ENCODE measurements at places on chromosomes 3 and 15.

DNA sequence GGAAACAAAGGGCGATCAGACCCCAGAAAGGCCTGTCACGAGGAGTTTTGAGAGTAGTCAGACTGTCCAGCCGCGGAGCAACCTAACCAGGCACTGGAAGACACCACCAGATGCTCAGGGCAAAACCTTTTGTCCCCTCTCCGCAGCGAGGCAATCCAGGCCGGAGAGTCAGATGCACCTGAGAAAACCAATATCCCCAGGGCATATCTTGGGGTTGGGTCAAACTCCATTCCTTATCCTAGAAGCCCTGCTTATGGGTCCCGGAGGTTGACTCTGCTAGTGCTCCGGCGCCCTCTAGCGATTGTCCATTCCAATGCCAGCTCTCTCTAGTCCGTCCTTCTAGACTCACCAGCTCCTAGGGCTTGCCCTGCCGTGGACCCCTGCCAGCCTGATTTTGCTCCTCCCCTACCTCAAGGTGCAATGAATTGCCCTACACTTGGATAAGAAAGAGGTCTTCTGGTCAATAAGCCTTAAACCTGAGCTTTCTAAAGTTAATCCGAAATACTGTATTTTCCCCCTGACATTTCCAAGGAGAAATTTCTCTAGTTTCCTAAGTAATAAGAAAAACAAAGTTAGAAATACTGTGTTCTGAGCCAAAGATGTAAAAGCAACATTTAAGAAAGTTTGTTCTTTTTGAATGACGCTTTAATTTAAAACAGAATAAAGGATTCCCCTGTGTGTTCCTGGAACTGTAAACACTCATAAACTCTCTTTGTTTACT, 5.5 kb downstream of the CPNE4 start:
- DNase-seq, result no peak

- DNase-seq, result no peak
Observed at GRCh38 chr3:189848395-189849040, 217.3 kb downstream of the TP63 start.

DNA sequence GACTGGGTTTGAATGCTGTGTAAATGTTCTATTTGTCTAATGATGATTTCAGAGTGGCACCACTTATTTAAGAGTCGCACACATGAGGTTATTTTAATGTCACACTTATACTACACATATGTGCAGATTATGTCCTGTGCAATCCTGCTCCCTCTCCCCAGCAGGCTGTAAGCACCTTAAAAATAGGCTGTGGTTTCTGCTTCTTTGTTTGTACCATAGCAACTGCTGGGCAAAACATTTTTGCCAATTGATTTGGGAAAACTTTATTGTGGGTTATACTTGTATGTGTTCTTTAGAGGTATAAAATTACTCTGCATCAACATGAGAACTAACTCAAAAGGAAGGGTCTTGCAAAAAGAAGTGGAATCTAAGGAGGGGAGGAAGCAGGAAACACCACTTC, 318.5 kb downstream of the NTRK3 start:
- no peak for DNase-seq

GRCh38 chr3:10308678-10309077, 12.2 kb downstream of the SEC13 start:
- DNase-seq, result no peak

GRCh38 chr3:52982839-52983238, 63.0 kb downstream of the SFMBT1 start:
- DNase-seq, result no peak

DNA sequence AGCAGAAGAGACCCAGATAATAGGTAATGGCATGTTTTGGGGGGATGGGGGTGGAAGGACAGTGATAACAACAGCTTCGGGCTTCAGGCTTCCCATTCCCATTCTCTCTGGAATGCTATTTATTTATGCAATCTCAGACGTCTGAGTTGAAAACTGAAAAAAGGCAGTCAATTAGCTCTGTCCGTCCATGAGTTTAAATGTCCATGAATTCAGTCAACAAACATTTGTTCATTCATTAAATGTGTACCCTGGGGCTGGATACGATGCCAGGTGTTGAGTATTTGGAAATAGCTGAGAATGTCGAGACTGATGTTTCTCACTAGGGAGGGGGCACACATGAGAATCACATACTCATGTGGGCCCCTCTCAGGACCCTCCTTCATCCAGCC, 42.4 kb downstream of the AMOTL2 start:
- DNase-seq, result no peak

GRCh38 chr3:169305460-169305859, 358.1 kb downstream of the MECOM start:
- no peak for DNase-seq

GRCh38 chr3:3847994-3848922, 49.0 kb downstream of the LRRN1 start:
- DNase-seq, result no peak

GRCh38 chr15:60381148-60381788, 16.5 kb downstream of the ANXA2 start:
- DNase-seq, result no peak

All from stimulated activated CD8-positive, alpha-beta memory T cell treated with anti-CD3 and anti-CD28 coated beads, Interleukin-4, amount 100 ng/mL, for 4 hours (primary cell).